ENCODE measurements at places on chromosomes 12 and 14.

DNA sequence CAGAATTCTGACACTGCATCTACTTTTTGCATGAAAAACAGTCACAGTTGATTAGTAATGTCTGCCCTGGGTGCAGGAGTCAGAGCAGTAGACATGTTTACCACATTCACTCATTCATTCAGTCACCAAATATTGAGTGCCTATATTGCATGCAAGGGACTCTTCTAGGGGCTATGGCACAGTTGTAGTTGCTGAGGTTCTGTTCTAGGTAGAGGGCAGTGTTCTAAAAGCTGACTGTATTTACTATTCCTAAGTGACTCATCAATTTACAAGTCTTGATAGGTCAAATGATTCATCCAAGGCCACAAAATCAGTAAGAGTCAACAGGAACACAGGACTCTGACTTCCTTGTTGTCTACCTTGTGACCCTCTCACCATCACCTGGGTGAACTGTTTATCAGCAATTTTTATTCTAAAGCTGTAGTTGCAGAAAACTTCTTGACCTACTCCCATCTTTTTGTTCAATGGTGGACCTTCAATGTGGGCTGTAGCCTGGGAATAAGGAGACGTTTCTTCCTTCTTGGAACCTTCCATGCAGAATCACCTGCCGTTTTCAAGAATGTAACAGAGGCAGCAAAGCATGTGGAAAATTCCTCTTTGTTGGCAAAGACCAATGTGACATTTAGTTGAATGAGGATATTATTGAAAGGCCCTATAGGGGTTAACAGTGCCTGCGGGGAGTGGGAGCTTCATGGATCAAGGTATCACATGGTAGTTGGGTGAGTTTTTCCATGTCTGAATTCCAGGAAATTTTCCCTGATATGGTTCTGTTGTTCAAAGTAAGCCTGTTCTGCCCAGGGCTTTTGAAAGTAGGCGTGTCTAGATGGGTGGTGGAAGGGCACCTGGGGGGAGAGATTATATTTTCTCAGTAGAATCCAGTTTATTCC is 223.2 kb downstream of the KTN1 start:
- no peaks in the 10 kb centered on the region for H3K36me3 ChIP-seq
- peak overlapping the region; percentile 35 for H3K27ac ChIP-seq
- H3K27me3 ChIP-seq = no peaks in the 10 kb centered on the region
- H3K4me3 ChIP-seq = no peak overlapping the region

- no peaks in the 10 kb centered on the region for H3K4me1 ChIP-seq
- no peak overlapping the region for H3K27ac ChIP-seq
- no peak for DNase-seq
- no peaks in the 10 kb centered on the region for H3K36me3 ChIP-seq
- no peak overlapping the region for H3K4me3 ChIP-seq
- peaks cover 10% of the 10 kb centered on the region for H3K27me3 ChIP-seq
Measured at GRCh38 chr12:93638954-93639353, 38.2 kb upstream of the CRADD start.

DNA sequence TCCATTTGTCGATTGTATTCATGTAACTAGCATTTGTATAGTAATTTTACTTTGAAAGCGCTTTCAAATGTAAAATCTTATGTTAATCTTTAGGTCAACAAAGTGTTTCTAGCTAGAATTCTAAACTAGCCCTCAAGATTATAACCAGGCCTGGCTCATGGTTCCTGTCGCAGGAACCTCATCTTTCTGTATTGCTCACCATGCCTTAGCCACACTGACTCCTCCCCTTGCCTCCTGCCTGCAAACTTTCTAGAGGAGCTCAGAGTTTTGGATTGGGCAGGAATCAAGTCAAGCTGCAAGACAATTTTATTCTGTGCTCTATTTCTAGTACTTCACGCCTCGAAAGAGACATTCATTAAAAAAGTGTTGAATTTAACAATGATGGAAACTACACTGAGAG is 99.8 kb downstream of the TGFB3 start:
- H3K36me3 ChIP-seq = no peaks in the 10 kb centered on the region
- H3K4me1 ChIP-seq = peaks cover 28% of the 10 kb centered on the region
- H3K4me3 ChIP-seq = no peak overlapping the region
- no peak for DNase-seq

DNA sequence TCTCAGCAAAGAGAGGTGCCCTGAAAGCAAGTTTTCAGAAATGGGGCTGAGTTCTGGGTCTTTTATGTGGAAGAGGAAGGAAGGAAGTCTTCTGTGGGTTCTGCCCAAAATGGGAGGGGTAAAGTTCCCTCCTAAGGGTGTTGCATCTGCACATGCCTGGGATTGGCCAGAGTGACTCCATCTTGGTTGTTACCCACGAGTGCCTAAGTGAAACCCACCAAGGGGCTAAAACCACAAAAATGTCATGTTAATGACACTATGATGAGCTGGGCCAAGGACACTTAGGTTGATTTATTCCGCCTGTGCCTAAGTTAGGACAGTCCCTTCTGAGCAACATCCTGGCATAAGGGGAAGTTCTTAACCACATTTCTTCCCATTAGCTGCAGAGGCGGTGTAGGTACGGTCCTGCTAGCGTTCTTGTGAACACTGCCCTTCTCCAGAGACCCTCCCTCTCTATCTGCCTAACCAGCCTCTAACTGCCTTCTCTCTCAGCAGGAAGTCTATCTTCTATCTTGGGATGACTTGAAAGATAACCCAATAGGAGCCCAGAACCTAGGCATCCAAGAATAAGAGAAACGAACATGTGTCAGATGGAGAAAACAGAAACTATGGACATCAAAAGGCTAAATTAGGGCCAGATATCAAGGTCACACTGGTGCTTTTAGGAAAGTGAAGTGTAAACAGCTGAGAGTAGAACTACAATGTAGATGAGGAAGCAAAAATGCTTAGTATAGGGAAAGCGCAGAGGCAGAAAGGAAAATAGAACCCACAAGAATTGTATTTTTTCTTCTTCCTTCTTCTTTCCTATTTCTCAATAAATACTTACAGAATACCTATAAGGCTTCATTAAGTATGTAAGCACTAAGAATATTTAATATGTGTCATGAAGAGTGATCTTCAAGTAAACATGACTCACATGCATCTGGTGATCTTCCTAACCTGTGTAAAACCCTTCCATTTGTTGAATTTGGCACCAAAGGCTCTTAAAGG is 104.2 kb upstream of the AMN1 start:
- DNase-seq = no peak
- H3K4me3 ChIP-seq = no peak overlapping the region
- no peaks in the 10 kb centered on the region for H3K4me1 ChIP-seq
- no peaks in the 10 kb centered on the region for H3K27me3 ChIP-seq
- H3K27ac ChIP-seq = no peak overlapping the region

- no peak overlapping the region for H3K27ac ChIP-seq
- DNase-seq = no peak
- H3K4me1 ChIP-seq = peaks cover 44% of the 10 kb centered on the region
- H3K36me3 ChIP-seq = no peaks in the 10 kb centered on the region
Measured at GRCh38 chr14:99573436-99574098, 30.4 kb downstream of the CCDC85C start.

GRCh38 chr12:19120795-19121194 is 8.7 kb upstream of the PLEKHA5 start:
- no peak overlapping the region for H3K4me3 ChIP-seq
- no peaks in the 10 kb centered on the region for H3K36me3 ChIP-seq
- no peak for DNase-seq
- no peak overlapping the region for H3K27ac ChIP-seq
- H3K4me1 ChIP-seq = peaks cover 17% of the 10 kb centered on the region
- H3K27me3 ChIP-seq = no peaks in the 10 kb centered on the region

DNA sequence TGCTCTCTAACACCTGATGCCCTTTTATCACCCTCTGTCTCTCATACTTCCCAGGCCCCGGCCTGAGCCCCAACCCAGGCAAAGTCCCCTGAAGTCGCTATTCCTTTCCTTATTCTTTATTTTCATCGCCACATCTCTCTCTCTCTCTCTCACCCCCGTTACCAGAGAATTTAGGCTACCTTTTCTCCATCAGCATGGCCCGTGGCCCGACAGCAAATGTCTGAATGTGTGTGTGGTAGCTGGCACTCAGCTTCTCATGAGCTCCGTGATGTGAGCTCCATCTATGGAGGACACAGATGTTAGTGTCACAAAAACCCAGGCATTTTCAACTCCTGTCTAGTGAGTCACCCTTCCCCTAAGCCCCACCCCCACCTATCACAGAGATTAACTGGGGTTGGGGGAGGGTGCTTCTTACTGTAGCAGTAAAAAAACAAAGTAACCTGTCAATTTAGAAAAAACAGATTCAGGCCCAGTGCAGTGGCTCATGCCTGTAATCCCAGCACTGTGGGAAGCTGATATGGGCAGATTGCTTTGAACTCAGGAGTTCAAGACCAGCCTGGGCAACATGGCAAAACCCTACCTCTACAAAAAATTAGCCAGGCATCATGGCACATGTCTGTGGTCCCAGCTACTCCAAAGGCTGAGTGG is 53.8 kb downstream of the VCPKMT start:
- no peak overlapping the region for H3K4me3 ChIP-seq
- peaks cover 41% of the 10 kb centered on the region for H3K4me1 ChIP-seq
- no peaks in the 10 kb centered on the region for H3K36me3 ChIP-seq
- H3K27ac ChIP-seq = peak overlapping the region; percentile 78
- no peaks in the 10 kb centered on the region for H3K27me3 ChIP-seq
- peak; percentile 58 for DNase-seq
